A375 (cell line): ENCODE measurements at places on chromosomes 12 and 14. TPM values are rescaled to one million over a fixed set of nuclear protein-coding genes. Genes with fewer than 3 reads are reported as not detected.

The SLCO1B1 gene
- 0.24 TPM in 1 of 2 replicates, not detected in the other for total RNA-seq

The RHEBL1 gene
- 4.0 and 9.5 TPM in 2 replicates for total RNA-seq

The SLC25A47 gene
- total RNA-seq: not detected in 2 replicates

The CCDC38 gene
- total RNA-seq: not detected in 2 replicates
